ENCODE measurements at places on chromosomes 5 and 9.

- DNase-seq = no peak
Observed at GRCh38 chr5:66345281-66345680, 201.2 kb downstream of the SREK1 start.

GRCh38 chr5:142826741-142827492 is 56.7 kb downstream of the ARHGAP26 start:
- peak; percentile 59 for DNase-seq

- no peak for DNase-seq
Observed at GRCh38 chr5:130912088-130912487, 253.0 kb downstream of the HINT1 start.

- no peak for DNase-seq
Observed at GRCh38 chr5:31581498-31582099, 49.5 kb downstream of the C5orf22 start.

- no peak for DNase-seq
Observed at GRCh38 chr5:130496215-130496614, 592.0 kb downstream of the CHSY3 start.

DNA sequence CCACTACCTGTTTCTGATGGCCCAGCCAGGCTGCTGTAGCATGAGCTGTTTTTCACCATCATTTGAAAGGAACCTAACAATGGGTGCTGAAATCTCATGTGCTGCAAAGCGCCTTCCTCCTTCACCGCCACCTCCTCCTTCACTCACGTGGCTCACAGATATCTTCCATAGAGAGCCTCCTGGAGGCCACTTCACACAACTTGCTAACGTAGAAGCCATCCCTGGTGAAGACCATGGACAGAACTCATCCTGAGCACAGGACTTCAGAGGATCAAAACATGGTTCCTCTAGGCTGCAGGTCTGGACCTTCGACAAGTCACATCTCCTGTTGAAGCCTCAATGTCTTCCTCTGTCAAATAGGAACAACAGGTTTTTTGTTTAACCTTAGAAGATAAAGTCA is 155.5 kb upstream of the RAD23B start:
- no peak for DNase-seq

- DNase-seq = no peak
Observed at GRCh38 chr5:10635257-10635866, 71.5 kb downstream of the ANKRD33B start.

GRCh38 chr5:55856516-55857246 is 5.5 kb downstream of the IL31RA start:
- DNase-seq = no peak

DNA sequence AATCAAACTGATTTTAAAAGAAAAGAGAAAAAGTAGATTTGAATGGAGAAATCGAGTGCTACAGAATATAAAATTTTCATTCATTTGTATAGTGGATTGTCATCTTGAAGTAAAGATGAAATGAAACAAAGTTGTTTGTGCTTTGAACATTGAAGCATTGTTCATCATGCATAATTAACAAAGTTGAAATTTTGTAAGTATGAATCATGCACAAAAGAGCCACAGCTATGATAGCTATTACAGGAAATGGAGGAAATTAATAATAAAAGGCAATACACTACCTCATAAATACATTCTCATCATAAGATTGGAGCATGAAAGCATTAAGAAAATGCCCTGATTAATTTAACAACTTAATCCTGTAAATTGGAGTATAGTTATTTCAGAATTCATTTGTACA is 153.4 kb upstream of the TLX3 start:
- no peak for DNase-seq

Measured in mucosa of gallbladder (tissue), 1 donor.